Left lung (tissue), 14 donors: ENCODE measurements at places on chromosomes 5 and 9. TPM values are rescaled to one million over a fixed set of nuclear protein-coding genes. Genes with fewer than 3 reads are reported as not detected.

GRCh38 chr9:114258866-114259797 lies 63.8 kb upstream of the ORM1 start:
- no peak overlapping the region for H3K27ac ChIP-seq
- H3K4me3 ChIP-seq, result no peak overlapping the region
- H3K4me1 ChIP-seq, result no peaks in the 10 kb centered on the region
- no peaks in the 10 kb centered on the region for H3K27me3 ChIP-seq
- H3K36me3 ChIP-seq, result no peaks in the 10 kb centered on the region
- DNase-seq, result no peak

Gene CANX
- 577 TPM for total RNA-seq

GRCh38 chr5:16929831-16930230 lies 6.3 kb downstream of the MYO10 start:
- H3K4me1 ChIP-seq, result peaks cover 30% of the 10 kb centered on the region
- H3K27me3 ChIP-seq, result no peaks in the 10 kb centered on the region
- no peak overlapping the region for H3K27ac ChIP-seq
- no peak overlapping the region for H3K4me3 ChIP-seq
- no peak for DNase-seq

- peak within 1 kb of the TSS; percentile 52 for H3K4me3 ChIP-seq
- H3K27ac ChIP-seq, result peak within 1 kb of the TSS; percentile 83
- H3K36me3 ChIP-seq, result no peaks in the 10 kb centered on the region
- H3K4me1 ChIP-seq, result no peaks in the 10 kb centered on the region
These were observed at the start of gene FBXL7 for GRCh38 chr5:15499528-15500324. Gene FBXL7, plus strand, starts transcription at chr5:15500180.
